ENCODE measurements at places on chromosomes 1 and 21.

- DNase-seq: no peak
Observed at GRCh38 chr21:44999428-44999971, 59.7 kb downstream of the SLX9 start.

- DNase-seq: no peak
Observed at GRCh38 chr1:169868978-169869377, 24.7 kb downstream of the SCYL3 start.

DNA sequence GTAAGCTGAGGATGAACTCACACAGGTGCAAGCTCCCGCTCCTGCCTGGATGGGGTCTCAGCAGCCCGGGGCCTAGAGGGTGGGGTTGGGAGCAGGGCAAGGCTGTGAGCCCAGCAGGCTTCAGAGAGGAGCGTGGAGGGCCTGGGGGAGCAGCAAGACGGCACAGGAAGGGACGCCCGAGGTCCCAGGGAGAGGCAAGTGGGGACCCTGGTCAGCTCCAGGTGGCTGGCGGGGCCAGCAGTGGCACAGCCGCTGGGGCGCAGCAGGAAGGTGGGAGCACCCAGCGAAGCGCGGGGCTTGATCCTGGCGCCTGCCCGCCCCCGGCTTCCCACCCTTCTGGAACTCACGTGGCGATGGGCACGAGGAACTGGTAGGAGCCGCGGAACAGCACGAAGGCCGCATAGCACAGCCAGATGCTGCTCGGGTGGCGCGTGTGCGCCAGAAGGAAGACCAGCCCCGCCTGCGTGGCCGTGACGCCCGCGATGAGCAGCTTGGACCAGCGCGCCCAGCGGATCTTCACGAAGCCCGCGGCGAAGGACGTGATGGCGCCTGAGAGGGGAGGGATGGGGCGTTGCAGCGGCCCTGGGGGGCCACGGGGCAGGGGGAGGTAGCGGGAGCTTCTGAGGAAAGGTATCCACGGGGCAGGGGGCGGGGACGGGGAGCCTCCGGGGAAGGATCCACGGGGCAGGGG, 11.7 kb downstream of the SLC19A1 start:
- DNase-seq: no peak

GRCh38 chr1:156276532-156276931, 6.1 kb downstream of the SMG5 start:
- no peak for DNase-seq

DNA sequence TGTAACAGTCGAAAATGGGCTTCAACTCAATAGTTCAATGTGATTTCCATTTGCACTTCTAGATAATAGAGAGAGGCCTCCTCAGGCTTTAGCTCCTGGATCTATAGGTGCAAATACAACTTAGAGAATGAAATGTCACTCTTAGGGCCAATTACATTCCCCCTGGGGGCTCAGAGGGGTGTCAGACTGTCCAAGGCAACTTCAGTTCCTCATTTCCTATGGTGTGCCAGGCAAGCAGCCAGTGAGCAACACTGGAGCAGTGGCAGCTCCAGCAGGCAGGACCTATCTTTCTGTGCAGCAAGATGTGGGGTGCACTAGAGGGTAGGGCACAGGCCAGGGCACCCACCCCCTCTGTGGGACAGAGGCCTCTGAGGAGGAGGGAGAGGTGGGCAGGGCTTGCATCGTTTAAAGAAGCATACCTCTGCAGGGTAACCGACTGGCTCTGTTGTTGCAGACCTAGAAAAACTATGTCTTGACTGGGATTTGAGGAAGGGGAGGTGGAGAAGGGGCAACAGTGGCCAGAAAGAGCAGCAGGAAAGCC, 97.3 kb downstream of the SUSD4 start:
- DNase-seq: no peak
